ENCODE measurements at places on chromosomes 6 and 20. TPM values are rescaled to one million over a fixed set of nuclear protein-coding genes. Genes with fewer than 3 reads are reported as not detected.

GRCh38 chr6:17938901-17939300 is 48.5 kb downstream of the KIF13A start:
- DNase-seq: no peak

GRCh38 chr6:168618546-168619315 is 177.7 kb downstream of the SMOC2 start:
- DNase-seq: no peak

GRCh38 chr20:40446888-40447287 is 242.1 kb downstream of the MAFB start:
- no peak for DNase-seq

GRCh38 chr6:87344731-87345130 is at the start of gene C6orf163:
Gene C6orf163 (plus strand): TSS chr6:87344813. CDS start chr6:87345100, 287 bp downstream.
- DNase-seq: no peak

GRCh38 chr20:5309971-5310370 is 6.8 kb downstream of the PROKR2 start:
- no peak for DNase-seq

GRCh38 chr6:68226460-68226859 is 408.6 kb upstream of the ADGRB3 start:
- DNase-seq: no peak

GRCh38 chr6:150231525-150231850 is 88.6 kb downstream of the PPP1R14C start:
- no peak for DNase-seq

DNA sequence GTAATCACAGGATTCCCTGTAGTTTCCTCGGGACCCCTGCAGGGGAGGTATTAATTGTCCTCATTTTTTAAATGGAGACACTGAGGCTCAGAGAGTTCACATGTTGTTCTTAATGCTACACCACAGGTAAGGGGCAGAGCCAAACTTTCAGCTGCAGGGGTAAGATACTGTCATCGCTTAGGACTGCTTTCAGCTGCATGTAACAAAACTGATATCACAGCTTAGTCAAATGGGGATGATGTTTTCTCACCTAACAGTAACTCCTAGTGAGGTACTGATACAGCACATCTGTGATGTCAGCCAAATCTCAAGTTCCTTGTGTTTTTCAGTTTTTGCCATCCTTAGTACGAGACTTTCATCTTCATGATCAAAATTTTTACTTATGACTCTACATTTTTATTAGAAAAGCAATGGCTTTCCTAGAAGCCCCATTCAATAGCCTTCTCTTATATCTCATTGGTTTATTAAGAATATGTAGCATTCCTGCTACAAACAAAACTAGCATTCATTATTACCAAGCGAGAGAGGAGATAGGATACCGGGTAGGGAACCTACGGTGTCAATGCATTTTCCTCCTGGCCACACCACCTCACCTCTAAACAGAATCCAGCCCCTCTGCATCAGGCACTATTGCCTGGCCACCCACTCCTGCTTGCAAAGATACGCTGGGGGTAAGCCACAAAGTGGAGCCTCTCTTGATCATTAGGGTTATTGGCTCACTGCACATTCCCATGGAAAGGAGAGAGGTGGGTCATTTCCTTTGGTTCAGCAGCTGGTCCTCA is 557.5 kb downstream of the CD83 start:
- no peak for DNase-seq

- DNase-seq: no peak
Measured at GRCh38 chr20:58932170-58932569, 48.9 kb upstream of the NELFCD start.

GRCh38 chr20:17525650-17526049 is 5.5 kb downstream of the BFSP1 start:
- no peak for DNase-seq

Gene PRKN
- 13.0 TPM for total RNA-seq

Gene DEFB124
- total RNA-seq: not detected

Gene PNPLA1
- not detected for total RNA-seq

Gene SNX9
- total RNA-seq: 17.2 TPM

Gene ENPP4
- 20.2 TPM for total RNA-seq

Gene WFDC10B
- 1.3 TPM for total RNA-seq

Gene PGC
- 3,855 TPM for total RNA-seq
